EH (cell line): ENCODE measurements at places on chromosomes 13 and 19.

- DNase-seq = peak; percentile 15
These were observed 20.1 kb downstream of the ZSCAN5A start for GRCh38 chr19:56294549-56294948.

DNA sequence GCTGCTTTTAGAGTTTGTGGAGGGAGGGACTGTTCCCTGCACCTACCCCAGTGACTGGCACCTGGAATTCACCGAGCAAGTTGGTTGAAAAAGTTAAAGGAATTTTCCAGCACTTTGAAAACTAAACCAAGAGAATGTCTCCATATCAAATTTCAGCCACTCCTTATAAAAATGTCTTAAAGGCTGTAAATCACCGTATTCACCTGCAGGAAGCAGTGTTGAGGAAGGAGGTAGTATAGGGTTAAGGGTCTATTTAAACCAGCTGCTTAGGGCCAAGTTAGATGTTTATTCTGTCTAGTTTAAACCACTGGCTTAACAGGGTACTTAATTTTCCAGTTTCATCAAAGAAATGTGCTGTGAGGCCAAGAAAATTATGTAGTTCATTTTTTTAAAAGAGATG lies 3.8 kb upstream of the RAB20 start:
- peak; percentile 9 for DNase-seq

GRCh38 chr13:108924134-108924533 lies 294.7 kb downstream of the MYO16 start:
- peak; percentile 13 for DNase-seq

DNA sequence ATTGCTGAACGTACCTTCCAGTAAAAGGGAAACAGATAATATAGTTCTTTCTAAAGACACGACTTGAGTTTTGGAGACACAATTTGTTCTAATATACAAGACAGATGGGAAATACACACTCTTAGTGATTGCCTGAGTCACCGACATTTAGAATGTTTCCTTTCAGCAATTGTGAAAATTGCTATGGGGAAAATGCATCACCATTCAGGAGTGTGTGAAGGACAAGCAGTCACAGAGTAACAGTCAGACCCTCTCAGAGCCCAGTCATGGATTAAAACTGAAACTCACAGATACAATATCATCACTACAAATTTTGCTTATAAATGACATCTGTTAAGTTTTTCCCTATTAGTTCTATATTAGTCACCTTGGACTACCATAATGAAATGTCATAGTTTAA lies 286.1 kb downstream of the SPRY2 start:
- DNase-seq = peak; percentile 52

DNA sequence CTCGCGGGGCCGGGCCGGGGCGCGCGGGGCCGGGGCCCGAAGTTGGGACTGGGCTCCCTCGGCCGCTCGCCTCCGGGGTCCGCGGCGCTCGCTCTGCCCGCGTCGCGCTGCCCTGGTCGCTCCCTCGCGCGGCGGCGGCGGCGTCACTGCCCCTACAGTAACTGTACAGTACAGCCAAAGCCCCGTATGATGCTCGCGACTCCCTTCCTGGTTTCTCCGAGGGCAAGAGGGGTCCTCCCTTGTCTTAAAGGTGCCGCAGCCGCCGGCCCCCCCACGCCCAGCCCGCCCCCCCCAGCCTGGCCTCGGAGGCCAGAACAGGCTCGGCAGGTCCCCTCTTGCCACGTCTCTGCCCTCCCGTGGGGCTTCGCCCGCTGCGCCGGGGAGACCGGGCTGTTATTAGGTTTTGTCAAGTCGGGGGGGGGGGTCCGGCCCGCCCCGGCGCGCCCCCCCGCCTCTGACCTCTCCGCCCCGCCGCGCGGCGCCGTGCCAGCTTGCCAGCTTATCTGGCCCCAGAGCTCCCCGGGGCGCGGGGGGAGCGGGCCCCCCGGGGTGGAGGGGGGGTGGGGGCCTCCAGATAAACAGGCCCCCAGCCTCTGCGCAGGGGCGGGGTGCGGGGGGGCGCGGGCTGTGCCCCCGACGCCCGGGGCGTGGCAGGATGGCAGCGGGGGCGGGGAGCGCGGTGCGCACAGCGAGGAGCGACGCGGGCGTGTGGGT lies at the start of gene ZBTB7A:
TSS of gene ZBTB7A (minus strand) at position 218 of the 714 bp plus-strand sequence. CDS start 11,667 bp downstream, outside the sequence.
- peak; percentile 86 for DNase-seq

GRCh38 chr13:51818781-51819511 lies 15.0 kb upstream of the DHRS12 start:
- DNase-seq = peak; percentile 44
